ENCODE measurements at places on chromosomes 3 and 15. TPM values are rescaled to one million over a fixed set of nuclear protein-coding genes. Genes with fewer than 3 reads are reported as not detected.

GRCh38 chr15:47796830-47797229 is 79.5 kb downstream of the SEMA6D start:
- DNase-seq, result no peak

- no peak for DNase-seq
Measured at GRCh38 chr3:124838963-124839362, 48.2 kb downstream of the ITGB5 start.

GRCh38 chr3:40855871-40856270 is 331.1 kb downstream of the ZNF621 start:
- DNase-seq, result no peak

DNA sequence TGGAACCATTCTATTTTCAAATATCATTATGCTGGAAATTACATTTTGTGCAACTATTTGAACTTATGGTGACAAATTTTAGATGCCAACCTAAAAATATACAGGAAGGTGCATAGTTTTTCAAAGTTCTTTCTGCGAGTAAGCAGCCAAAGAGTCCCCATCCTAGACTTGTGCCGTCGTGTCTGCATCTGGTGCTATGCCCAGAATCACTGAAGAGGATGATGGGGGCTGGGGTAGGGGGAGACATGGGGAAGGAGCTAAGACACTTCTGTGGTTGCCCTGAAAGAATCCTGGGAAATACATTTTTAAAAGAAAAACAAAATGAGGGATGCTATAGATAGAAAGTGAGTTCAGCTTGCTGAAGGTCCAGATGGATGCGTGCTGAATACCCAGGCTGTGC is 21.2 kb upstream of the FAM81A start:
- no peak for DNase-seq

The PIF1 gene
- total RNA-seq, result 2.8 TPM

The CFAP100 gene
- total RNA-seq, result not detected
